ENCODE measurements at places on chromosomes 12 and 14.

DNA sequence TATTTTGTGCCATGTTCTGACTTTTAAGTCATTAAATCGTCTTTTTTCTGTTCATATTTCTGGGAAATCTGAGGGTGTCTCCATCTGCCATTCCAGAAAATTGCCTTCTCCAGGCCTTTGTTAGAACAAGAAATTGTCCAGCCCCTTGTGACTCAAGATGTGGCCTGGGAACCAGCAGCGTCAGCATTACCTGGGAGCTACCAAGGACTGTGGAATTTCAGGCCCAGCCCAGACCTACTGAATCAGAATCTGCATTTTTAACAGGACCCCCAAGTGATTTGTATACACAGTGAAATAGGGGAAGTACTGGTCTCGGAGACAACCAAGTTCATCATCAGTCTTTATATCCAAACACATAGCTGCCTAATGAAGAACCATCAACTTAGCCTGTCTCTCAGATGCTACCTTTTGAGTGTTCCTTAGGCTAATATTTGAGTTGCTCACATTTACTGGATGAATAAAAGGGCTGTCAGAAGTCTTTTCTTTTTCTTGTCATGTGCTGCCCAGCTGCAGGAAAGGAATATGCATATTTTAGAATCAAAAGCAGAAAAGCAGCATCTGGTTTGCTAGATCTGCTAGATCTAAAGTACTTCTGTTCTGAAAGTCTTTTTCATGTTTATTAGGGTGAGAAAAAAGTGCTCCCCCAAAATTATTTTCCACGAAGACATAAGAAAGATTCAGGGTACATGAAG, 21.2 kb downstream of the GPHB5 start:
- no peak for DNase-seq

DNA sequence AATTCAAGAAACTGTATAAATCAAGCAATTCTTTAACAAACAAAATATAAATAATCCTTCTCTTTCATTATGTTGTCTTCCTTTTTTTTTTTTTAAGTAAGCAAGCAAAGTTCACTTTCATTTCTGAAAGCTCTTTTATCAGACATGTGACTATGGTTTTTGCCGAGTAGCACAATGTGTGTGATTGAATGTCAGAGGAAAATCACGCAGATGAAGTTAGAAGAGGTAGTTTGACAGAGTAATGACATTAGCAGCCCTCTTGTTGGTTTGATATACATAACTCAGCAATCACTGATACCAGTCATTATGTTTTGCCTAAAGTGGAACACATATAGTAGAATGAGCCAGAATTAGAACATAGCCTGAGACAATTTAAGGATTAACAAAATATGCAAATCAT, 19.0 kb downstream of the ALX1 start:
- DNase-seq, result no peak

DNA sequence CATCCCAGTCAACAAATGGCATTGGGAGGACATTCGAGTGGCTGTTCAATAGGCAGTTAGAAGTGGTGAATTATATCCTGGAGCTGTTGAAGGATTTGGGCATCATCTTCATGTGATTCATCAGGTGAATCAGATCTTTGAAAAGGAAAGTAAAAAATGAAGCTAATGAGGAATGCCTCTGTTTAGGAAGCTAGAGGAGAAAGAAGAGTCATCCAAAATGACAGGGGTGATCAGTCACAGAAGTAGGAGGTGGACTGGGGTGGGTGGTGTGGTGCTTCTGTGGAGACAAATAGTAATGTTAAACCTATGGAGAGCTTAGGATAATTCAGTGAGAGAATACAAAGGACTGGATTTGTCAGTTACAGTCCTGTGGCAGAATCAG, 32.7 kb downstream of the DIP2B start:
- no peak for DNase-seq

DNA sequence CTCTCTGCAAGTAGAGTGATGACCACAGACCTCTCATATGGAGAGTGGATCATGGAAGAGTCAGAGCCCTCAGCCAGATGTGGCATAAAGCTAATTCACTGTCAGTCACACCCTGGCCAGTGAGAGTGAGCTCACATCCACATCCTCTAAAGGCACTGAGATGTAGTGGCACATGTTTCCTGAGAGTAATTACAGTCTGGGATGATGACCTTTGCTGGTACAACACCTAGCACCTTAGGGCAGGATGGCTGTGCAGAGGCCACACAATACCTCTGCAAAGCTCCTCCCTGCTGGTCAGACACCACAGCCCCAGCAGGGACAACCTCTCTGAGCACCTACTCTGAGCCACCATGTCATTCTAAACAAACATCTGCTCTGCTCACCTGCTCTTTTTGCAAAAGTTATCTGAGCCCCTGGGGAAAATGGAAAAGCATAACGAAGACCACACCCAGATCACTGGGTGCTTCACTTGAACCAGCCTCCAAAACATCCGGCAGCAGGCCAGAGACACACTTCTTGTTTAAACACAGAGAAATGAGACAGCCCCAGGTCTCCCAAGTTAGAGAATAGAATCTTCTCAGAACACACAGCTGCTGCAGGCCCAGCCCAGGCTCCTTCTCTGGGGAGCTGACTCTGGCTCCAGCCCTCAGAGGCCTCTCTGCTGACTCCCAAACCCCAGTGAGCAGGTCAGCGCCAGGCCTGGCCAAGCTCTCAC, 30.3 kb downstream of the PITPNM2 start:
- DNase-seq, result no peak

DNA sequence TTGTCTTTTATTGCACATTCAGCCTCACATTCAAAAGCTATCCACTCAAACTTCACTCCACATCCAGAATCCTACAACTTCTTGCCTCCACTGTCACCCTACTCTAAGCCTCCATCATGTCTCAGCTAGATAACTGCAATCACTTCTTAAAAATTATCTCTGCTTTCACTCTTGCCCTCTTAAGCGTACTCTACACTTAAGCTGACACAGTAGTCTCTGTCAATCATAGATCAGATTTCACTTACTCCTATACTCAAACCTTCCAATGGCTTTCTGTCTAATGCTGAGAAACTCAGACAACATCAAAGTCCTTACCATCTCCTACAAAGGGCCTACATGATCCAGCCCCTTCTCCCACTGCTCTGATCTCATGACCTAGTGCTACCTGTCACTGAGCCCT, 304.1 kb downstream of the ITPR2 start:
- DNase-seq, result no peak

DNA sequence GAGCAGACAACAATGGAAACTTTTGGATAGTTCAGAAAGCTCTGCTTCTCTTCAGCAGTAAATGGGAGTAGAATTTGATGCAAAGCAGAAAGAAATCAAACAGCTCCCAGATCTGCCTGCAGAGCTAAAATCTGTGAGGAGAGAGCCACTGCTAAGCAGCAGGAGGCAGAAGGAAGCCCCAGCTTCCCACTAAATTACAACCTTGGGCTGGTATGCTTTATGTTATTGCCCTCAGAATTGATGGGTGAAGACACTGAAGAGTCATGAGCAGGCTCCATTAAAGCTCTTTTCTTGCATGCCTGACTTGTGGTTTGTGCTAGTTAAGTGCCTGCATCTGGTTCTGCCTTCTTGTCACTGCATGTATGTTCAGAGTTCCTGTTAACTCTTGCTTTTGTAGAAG, 8.4 kb downstream of the ZC2HC1C start:
- no peak for DNase-seq

DNA sequence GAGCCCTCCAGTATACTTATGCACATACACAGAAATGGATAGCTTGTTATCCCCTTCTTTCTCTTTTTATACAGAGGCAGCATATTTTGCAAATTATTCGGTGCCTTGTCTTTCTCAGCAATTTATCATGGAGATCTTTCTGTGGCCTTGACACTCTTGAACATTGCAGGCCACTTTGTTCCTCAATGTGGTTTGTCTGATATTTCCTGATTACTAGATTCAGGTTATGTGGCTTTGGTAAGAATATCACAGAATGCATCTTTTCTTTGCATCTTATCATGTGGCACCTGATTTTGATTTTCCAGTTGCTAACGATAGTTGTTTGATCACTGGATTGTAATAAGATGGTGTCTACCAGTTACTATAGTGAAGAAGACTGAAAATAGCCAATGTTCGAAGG, 7.1 kb upstream of the SNRPF start:
- DNase-seq, result no peak

- no peak for DNase-seq
Measured at GRCh38 chr14:61140872-61141271, 140.3 kb downstream of the TMEM30B start.
